Stimulated activated effector memory CD8-positive, alpha-beta T cell treated with anti-CD3 and anti-CD28 coated beads, Interleukin-12 subunit alpha, Interleukin-12 subunit beta, amount 100 ng/mL, for 72 hours (primary cell): ENCODE measurements at places on chromosomes 12 and 14.

GRCh38 chr14:90678420-90678819, 137.8 kb downstream of the TTC7B start:
- DNase-seq, result no peak

DNA sequence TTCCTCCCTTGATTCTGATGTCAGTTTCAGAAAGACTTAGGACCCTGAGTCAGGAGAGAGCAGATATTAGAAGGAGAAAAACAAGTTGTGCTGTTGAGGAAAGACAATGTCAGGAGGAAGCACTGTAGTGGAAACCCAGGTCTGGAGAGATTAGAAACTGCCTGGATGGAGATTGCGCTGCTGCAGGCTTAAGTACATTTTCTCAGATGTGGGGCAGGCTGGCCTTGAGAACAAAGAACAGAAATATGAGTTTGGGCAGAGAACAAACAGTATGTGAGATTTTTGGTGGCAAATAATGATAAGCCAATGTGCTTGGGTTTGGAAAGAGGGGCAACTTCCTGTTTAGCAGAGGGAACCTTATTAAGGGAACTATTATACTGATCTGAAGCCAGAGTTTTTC, 74.3 kb upstream of the PRMT8 start:
- no peak for DNase-seq

DNA sequence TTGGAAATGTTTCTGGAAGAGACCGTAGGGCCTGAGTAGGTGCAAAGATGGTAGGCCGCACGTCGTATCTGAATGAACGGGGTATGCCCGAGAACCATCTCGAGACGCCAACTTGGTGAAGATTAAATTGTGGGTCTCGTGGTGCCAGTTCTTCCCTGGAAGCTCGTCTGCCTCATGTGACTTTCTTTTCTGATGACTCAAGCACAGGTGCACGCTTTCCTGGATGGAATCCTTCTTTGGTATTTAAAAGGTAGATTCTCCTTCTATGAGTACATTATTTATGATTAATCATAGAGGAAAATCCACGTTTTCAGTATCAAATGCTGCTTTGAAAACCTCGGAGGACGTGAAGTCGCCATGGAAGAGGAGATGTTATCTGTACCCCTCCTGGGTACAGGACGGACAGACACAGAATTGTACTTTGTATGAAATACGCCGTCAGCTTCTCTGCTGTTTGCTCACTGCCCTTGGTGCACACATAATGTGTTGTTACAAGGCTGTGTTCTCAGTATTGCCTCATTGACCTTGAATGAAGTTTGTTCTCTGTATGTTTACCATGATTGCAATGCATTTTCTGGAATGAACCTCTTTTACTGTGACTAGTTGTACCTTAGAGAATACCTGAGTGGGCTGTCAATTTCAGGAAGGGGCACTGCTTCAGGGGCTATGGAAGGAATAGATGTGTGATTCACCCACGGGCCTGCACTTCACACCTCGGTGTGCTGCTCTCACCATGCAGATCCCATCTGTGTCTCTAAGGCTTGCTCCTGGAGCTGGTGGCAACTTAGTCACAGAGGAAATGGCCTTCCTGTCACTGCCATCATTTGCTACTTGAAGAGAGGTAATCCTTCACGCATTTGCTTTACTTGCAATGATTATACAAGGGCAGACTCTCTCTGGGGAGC, 137.3 kb upstream of the RTL1 start:
- no peak for DNase-seq

GRCh38 chr14:47195582-47195981, 479.8 kb downstream of the MDGA2 start:
- no peak for DNase-seq
